Endodermal cell (in vitro differentiated cells): ENCODE measurements at places on chromosomes 13 and 19. TPM values are rescaled to one million over a fixed set of nuclear protein-coding genes. Genes with fewer than 3 reads are reported as not detected.
A peak's percentile ranks its signal among the peaks of the same experiment; 100 is the strongest.

Gene ZNF816
- total RNA-seq = 19.6 and 20.7 TPM in 2 replicates

Gene SELENOV
- total RNA-seq = 5.9 to 15.3 TPM (median 14.6 TPM) in 3 replicates

Gene ITM2B
- 158 to 207 TPM (median 174 TPM) in 3 replicates for total RNA-seq

DNA sequence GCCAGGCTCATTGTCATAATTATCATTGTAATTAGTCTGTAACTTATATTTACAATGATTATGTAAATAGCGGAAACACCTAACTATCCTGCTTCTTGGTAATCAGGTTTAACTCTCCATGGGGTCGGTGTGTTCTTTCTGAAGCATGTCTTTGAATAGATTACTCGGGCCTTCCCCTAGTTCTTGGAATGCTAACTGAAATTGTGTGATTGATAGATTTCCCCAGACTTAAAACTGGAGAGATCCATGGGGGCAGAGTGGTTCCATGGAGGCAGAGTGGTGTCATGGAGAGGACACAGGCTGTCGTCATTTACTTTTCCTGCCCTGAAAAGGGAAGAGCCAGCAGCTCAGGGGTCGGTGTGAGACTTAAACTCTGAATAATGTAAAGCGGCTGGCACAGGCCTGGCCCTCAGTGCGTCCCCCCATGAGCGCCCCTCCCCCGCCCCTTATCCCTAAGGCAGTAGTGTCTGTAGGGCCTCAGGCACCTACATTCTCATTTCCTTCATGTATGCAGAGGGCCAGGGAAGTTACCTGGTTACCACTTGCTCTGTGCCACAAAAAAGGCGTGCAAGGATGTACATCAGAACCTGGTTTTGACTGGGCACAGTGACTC lies 225.1 kb downstream of the TM9SF2 start:
- peak; percentile 71 for DNase-seq

Gene DNAJC15
- total RNA-seq = 46.2 and 46.9 TPM in 2 replicates

Gene CLN5
- 10.9 and 13.9 TPM in 2 replicates for total RNA-seq

DNA sequence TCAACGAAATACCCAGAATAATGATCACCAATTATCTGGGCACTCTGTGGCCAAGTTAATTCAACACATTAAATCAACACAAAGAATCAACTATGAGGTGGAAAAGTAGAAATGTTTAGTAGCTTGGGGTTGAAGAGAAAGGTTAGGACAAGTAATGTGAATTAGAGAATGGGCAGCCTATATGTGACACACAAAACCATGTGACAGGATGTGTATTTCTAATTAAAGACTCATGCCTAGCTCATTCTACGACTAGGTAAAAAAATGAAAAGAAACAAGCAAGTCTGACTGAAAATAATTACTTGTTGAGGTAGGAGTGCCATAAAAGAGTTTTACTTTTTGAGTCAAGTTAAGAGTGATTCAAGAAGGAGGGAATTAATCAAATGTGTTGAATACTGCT lies 2646.0 kb upstream of the PCDH20 start:
- no peak for DNase-seq

DNA sequence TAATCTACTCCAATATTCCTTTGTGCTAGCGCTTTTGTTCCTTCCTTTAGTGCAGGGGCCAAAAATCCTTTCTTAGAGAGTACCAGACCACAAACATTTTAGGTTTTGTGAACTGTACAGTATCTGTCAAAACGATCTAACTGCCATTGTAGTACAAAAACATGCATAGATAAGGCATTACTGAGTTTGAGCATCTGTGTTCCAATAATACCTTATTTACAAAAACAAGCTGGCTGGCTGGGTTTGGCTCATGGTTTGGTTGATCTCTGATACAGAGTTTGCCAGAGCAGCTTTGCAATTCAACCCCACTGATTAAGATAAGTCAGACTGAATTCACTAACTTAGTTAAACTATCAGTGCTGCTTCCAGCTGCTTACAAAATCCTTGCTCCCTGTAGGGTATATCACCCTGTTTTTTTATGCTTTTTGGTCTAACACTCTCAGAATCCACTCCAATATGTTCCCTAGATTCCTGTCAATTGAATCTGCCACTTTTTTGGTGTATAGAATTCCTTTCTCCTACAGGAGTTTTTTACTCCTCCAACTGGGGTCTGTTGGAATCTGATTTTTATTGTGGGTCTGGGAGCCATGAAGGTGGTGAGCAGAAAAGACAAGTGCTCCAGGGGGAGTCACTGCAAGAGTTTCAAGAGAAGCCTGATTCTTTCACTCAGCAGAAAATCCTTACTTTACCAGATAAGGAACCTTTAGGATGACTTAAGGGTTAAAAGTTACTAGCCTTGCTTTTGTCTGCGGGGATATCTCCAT lies 1399.4 kb downstream of the EFNB2 start:
- no peak for DNase-seq
